ENCODE measurements at places on chromosomes 3 and 15.

GRCh38 chr3:47012342-47013230, 33.1 kb downstream of the NBEAL2 start:
- H3K27me3 ChIP-seq = no peaks in the 10 kb centered on the region
- H3K27ac ChIP-seq = no peak overlapping the region
- no peak for DNase-seq
- H3K4me3 ChIP-seq = no peak overlapping the region

DNA sequence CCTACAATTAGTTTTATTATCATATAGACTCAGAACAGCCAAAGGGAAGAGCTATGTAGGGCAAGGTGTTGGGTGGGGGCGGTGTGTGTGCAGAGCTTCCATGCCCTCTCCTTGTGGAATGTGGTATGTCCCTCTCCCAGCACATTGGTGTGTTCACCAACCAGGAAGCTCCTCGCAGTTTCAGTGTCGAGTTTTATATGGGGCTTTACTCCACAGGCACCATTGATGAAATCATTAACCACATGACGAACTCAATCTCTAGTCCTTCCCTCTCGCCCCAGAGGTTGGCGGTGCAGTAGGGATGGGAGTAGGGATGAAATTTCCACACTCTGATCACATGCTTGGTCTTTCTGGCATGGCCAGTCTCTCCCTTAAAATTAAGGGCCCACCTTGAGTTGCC, 13.6 kb upstream of the SRP14 start:
- H3K4me1 ChIP-seq = peaks cover 9% of the 10 kb centered on the region
- DNase-seq = no peak
- no peak overlapping the region for H3K4me3 ChIP-seq
- H3K27ac ChIP-seq = no peak overlapping the region

DNA sequence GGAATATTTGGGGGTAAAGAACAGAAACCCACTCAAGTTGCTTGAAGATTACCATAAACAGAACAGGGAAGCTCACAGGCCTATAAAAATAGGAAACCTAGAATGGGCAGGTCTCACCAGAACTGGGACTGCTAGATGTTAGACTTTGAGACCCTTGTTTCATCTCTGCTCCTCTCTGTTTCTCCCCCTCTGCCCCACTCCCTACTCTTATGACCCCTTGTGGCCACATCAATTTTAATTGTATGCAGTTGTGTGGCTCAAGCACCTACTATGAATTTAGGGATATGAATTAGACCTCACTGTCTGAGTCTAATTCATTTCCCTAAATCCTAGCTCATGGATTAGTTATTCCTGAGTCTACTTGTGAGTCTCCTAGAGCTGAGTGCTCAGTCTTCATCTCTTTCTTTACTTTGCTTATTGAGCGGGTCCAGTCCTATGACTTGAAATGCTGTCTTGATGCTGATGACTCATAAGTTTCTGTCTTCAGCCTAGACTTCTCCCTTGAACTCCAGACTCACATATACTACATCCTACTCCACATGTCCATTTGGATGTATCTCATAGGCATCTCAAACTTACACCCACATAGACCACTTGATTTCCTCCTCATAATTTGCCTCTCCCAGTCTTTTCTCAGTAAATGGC, 78.7 kb downstream of the ITPR1 start:
- H3K36me3 ChIP-seq = no peaks in the 10 kb centered on the region
- no peak overlapping the region for H3K27ac ChIP-seq
- peaks cover 12% of the 10 kb centered on the region for H3K4me1 ChIP-seq
- no peak overlapping the region for H3K4me3 ChIP-seq
- DNase-seq = no peak
- no peaks in the 10 kb centered on the region for H3K27me3 ChIP-seq

GRCh38 chr3:130854208-130854864, 39.5 kb upstream of the ATP2C1 start:
- no peak overlapping the region for H3K4me3 ChIP-seq
- no peaks in the 10 kb centered on the region for H3K36me3 ChIP-seq
- no peak for DNase-seq
- H3K4me1 ChIP-seq = peaks cover 3% of the 10 kb centered on the region
- no peak overlapping the region for H3K27ac ChIP-seq

- H3K27ac ChIP-seq = no peak overlapping the region
- H3K36me3 ChIP-seq = no peaks in the 10 kb centered on the region
Measured at GRCh38 chr15:67394873-67395639, 125.9 kb upstream of the C15orf61 start.

Measured in ovary (tissue), 10 donors.